Activated effector memory CD4-positive, alpha-beta T cell treated with Interleukin-2 at 50 U/mL for 16 hours (primary cell): ENCODE measurements at places on chromosomes 4 and X.

DNA sequence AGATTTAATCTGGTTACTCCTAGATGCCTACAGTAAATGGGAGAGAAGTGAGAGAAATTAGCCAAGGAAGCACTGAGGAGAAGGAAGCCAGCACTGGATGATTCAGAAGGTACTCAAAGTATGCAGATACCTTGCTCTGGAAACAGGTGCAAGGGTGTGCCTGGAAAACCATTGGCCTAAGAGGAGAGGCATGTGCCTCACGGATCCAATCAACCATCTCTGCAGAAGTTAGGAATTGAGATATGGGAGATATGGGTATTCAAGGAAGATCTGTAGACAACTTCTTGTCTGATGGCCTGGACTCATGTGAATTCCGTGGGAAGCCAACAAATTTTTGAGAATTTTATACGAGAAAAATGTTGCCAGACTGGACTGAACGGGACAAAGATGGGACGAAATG is 4.7 kb downstream of the H2BW1 start:
- no peak for DNase-seq

DNA sequence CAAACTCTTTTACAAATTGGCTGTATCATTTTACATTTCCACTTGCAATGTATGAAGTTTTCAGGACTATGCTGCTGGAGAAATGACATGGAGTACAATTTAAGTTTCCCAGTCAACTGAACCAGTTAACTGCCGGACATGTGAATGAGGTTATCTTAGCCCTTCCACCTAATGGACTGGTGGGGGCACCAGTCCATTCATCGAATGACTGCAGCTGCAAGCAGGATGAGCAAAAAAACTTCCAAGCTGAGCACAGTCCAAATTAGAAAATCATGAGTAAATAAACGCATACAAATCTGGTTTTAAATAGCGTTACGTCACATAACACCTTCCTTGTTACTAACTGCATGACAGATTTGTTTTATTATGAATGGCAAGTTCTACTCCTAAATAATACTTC is 1131.5 kb downstream of the PCDH18 start:
- DNase-seq: no peak

- DNase-seq: no peak
Measured at GRCh38 chr4:25466966-25467697, 90.1 kb downstream of the ANAPC4 start.

GRCh38 chrX:151754047-151754429 is 19.5 kb downstream of the CNGA2 start:
- no peak for DNase-seq

- no peak for DNase-seq
Measured at GRCh38 chr4:98383431-98384106, 122.4 kb downstream of the RAP1GDS1 start.

DNA sequence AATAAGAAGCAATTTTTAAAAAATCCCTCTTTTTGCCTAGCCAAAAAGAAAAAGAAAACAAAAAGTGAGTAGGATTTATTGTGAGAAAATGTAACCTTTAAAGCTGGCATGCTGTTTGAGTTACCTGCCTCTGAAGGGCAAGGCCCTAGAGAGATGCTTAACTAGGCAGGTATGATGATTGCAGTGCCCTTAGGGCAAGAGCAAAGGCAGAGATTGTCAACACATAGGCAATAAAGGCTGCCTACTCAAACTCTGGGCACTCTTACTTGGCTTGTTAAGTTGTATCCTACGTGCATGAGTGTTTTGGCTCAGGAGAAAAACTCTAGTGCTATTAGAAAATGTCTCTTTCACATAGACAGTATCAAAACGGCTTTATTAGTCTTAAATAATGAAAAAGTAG is 306.0 kb downstream of the RPA4 start:
- no peak for DNase-seq

- no peak for DNase-seq
Measured at GRCh38 chrX:2410279-2411020, 90.3 kb downstream of the DHRSX start.

DNA sequence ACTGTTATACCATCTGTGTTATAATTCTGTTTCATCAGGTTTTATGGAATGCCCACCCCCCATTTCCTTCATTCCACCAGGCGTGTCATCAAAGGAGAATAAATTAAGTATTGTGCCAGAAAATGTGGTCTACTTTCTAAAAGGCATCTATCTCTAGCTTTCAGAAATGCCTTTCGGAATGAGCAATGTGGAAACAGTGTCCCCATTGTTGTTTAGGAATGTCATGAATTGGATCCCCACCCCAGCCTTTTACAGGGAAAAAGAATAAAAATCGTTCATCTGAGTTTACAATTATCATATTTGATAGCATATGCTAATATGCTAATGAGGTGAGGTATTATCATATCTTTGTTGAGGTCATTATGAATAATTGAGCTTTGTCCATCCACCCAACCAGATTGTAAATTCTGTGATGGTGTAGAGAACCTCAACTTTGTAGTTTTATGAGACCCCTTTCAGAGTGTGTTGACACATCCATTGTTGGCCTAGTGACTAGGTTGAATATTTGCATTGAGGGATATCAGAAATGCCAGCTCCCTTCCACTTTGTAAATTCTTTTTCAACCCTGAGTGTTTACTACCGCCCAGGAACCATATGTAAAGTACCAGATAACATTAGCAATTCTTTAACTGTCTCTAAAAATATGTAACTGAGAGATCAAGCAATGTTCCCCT is 56.2 kb upstream of the CCDC160 start:
- no peak for DNase-seq

GRCh38 chr4:1756893-1757779 is 35.8 kb downstream of the TACC3 start:
- no peak for DNase-seq

DNA sequence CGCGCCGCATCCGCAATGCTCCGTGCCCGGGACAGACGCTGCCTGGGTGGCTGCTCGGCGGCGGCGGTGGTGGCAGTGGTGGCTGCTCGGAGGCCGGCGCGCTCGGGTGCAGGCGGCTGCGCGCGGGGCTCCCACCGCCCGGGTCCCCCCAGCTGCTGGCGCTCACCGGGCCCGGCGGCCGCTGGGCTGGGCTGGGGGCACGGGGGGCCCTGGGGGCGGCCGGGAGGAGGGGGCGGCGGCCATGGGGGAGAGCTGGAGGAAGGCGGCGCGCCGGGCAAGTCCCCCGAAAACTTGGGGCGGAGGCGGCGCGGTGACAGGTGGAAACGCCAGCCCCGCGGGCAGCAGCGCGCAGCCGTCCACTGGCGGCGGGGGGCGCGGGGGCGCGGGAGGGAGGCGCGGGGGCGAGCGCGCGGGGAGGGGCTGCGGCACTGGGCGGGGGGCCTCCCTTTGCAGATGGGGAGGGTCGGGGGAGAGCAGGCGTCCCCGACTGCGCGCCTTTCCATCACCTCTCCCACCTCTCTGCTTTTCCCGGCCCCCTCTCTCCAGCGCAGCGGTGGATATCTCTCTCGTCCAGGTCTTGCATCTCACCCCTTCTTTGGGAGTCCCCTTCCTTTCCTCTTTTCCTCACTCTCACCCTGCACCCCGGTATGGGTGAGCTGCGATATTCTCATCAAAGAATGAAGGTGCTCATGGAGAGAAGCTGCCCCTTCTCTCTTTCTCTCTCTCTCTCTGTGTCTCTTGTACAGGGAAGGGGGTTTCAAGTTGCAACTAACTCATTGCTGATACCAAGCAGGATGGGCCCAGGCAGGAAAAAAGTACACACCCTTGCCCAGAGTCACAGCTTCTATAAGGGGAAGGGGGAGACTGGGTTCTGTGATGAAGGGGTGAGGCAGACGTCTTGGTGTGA is 83.7 kb upstream of the DHRSX start:
- DNase-seq: no peak

- DNase-seq: no peak
Measured at GRCh38 chr4:145097331-145097820, 620 bp downstream of the ANAPC10 start.

DNA sequence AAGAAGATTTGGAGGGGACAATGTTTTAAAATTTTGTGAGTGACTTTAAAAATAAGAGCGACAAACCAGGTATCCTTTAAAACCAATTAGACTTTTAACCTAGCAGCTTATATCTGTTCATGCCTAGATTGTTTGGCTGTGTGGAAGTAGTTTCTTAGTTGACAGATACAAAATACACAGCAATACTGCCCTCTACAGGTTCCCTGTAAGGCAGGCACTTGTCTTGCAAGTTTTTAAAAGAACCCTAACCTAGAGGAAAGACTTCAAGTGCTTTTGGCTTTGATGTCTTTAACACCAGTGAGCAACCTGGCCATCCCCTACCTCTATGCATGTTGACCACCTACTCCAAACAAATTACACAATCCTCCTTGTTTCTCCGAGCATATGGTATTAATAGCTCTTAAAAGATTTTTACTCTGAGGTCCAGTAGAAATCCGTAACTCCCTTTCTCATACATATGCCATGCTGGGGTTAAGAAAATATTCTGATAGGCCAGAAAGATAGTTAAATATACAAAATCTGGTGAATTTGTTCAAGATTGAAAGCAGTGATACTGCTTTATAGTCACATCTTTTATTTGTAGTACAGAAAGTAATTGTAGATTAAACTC is 273.0 kb downstream of the ARHGAP24 start:
- DNase-seq: no peak

GRCh38 chrX:154452823-154453222 is 5.3 kb upstream of the PLXNA3 start:
- DNase-seq: no peak

GRCh38 chrX:38561126-38561868 is at the start of gene TSPAN7:
TSPAN7 (plus strand) TSS chrX:38561542; CDS start chrX:38561547, 5 bp downstream.
- peak; percentile 64 for DNase-seq

DNA sequence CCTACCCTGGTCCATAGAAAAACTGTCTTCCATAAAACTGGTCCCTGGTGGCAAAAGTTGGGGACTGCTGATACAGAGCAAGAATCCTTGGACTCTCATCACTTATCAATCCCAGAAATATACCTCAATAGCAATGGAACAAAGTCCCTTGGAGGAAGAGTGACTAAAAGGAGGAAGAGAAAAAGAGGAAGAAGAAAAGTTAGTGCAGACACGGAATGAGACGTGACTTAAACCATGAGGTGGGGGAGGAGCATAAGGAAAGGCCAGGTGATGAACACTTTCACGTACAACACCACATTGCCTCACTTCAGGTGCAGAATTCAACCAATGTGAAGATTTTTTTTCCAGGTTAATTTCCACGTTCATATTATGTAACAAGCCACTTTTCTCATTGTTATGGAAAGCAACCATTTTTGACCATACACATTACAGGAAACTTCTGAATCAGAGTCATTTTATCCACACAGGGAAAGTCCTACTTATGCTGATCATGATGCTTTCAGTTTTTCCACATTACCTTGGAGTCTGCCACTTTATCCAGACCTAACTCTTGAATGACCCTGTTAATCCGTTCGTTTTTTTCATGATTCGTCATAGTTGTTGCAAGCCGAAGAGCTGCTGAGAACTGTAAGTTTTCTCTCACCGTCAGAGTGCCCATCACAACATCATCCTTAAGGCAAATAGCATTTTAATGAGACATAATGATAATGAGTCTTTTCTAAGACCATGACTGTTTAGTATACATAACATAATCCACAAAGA is 27.7 kb downstream of the ABCG2 start:
- DNase-seq: no peak

GRCh38 chr4:6241062-6241845 is 28.4 kb upstream of the WFS1 start:
- DNase-seq: no peak

- no peak for DNase-seq
Measured at GRCh38 chrX:37993837-37994619, 12.3 kb upstream of the SYTL5 start.

DNA sequence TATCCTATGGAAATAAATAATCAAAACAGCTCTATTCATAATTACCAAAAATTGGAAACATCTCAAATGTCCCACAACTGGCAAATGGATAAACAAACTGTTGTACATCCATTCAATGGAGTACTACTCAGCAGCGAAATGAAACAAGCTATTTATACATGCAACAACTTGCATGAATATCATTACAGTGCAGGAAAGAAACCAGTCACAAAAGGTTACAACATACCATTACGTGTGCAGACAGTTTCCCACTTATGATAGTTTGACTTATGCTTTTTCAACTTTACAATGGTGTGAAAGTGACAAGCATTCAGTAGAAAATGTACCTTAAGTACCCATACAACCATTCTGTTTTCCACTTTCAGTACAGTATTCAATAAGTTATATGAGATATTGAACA is 82.3 kb downstream of the NEK1 start:
- DNase-seq: no peak

DNA sequence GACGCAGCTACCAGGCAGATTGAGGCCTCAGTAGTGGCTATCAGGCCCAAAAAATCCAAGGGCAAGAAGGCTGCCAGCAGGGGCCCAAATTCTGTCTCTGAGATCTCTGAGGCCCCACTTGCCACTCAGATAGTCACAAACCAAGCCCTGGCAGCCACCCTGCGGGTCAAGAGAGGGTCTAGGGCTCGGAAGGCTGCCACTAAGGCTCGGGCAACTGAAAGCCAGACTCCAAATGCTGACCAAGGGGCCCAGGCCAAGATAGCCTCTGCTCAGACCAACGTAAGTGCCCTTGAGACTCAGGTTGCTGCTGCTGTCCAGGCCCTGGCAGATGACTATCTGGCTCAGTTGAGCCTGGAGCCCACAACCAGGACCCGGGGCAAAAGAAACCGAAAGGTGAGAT is 2.8 kb downstream of the TRO start:
- DNase-seq: no peak

GRCh38 chrX:78923198-78924015 is 21.8 kb upstream of the P2RY10 start:
- no peak for DNase-seq

- DNase-seq: no peak
Measured at GRCh38 chr4:179755322-179755721, 2313.1 kb upstream of the AGA start.

DNA sequence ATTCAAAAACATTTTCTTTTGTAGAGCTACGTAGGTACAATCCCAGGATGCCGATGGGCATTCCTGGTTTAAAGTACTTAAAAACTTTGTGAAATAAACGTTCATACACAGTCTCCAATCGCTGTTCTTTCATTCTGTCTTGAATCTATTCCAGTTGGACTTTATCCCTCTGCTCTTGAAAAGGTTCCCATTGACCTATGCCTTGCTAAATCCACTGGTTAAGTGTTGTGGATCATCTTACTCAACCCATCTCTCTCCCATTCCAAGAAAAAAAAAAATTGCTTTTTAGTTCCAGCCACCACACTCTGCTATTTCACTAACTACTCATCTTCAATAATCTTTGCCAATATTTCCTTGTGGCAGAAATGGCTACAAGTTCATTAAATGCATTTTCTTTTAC is 542.3 kb upstream of the GRIA3 start:
- no peak for DNase-seq

- no peak for DNase-seq
Measured at GRCh38 chr4:183674153-183674552, 15.1 kb downstream of the TRAPPC11 start.
